ENCODE measurements at places on chromosomes 11 and 22. TPM values are rescaled to one million over a fixed set of nuclear protein-coding genes. Genes with fewer than 3 reads are reported as not detected.

DNA sequence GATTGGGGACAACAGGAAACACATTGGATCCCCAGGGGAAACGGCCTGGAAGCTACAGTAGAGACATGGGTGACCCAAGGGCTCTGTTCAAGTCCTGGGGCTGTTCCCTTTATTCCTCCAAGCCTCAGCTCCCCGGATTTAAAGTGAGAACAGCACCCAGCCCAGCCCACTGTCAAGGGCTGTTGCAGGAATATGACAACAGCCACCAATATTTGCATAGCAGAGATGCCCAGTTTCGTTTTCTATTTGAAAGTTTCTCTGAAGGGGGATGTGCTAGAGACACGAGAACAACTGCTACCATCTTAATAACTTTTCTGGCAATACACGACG, 81.1 kb upstream of the WNT7B start:
- no peak for DNase-seq

- no peak for DNase-seq
Measured at GRCh38 chr11:108926841-108927577, 262.1 kb downstream of the DDX10 start.

DNA sequence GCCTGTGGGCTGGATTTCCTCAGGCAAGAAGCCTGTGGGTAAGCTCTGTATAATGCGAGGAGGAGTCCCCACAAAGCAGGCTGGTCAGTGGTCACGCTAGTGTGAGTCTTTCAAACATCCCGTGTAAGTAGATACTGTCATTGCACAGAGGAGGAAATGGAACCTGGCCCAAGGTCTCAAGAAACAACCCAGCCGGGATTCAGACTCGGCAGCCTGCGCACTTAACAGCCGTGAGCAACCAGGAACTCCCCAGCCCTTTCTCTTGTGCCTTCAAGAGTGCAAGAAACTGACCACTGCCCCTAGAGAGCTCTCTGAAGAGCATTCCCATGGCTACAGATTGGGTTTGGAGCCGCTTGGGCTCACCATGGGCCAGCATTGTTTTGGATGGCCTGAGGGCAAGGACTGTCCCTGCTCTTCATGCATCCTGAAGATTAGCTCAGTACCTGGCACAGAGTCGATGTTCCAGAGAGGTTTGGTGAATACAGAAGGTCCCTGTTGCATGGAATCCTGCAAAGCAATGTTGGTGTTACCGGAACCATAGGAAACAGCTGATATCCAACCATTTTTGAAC, 6.0 kb downstream of the MPST start:
- DNase-seq = no peak

DNA sequence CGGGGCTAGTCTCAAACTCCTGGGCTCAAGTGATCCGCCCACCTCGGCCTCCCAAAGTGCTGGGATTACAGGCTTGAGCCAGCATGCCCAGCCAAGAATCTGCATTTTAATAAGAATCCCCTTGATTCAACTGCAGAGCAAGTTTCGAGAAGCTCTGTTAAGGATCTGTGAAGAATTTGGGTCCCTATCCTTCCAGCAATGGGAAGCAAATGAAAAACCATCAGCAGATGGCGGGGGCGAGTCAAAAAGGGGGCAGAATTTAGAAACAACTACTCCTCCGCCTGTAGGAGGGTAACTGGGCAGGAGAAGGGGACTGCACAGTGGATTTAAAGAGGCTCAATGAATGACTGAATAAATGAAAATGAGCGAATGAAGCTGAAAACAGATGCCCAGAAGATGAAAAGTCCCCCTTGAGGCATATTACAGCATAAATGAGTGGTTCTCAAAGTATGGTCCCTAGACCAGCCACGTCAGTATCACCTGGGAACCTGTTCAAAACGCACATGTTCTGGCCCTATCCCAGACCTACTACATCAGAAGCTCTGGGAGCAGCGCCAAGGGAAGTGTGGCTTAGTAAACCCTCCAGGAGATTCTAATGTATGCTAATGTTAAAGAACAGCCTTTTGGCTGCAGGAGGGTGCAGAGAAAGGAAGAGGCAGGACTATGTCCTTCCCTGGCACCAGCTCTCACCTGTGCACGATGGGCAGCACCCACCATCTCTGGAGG, 15.0 kb downstream of the VWCE start:
- no peak for DNase-seq

The FXYD6 gene
- 99.6 TPM for polyA plus RNA-seq

DNA sequence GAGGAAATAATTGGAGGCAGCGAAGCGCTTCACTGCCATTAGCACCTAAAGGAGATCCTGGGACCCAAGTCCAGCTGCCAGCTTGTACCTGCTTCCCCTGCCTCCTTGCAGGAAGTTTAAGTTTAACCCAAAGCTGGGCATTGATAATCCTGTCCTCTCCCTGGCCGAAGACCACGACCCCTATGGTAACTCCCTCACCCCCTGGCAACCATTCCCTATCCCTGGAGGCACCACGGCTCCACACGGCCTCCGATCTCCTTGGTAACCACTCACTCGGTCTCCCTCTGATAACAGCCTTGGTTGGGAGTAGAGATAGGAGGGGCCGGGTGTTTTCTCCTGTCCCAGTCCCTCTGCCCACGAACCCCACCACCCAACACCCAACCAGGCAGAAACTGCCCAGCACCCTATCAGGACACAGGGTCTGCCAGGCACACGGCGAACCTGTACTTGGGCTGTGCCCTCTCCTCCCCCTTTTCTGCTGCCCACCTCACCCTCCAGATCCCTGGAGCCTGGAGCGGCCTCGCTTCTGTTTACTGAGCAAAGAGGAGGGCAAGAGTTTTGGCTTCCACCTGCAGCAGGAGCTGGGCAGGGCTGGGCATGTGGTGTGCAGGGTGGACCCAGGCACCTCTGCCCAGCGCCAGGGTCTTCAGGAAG, 833 bp downstream of the NHERF4 start:
- DNase-seq = no peak

Data from left renal pelvis (tissue), 4 donors.